ENCODE measurements at places on chromosomes 4 and X. TPM values are rescaled to one million over a fixed set of nuclear protein-coding genes. Genes with fewer than 3 reads are reported as not detected.

DNA sequence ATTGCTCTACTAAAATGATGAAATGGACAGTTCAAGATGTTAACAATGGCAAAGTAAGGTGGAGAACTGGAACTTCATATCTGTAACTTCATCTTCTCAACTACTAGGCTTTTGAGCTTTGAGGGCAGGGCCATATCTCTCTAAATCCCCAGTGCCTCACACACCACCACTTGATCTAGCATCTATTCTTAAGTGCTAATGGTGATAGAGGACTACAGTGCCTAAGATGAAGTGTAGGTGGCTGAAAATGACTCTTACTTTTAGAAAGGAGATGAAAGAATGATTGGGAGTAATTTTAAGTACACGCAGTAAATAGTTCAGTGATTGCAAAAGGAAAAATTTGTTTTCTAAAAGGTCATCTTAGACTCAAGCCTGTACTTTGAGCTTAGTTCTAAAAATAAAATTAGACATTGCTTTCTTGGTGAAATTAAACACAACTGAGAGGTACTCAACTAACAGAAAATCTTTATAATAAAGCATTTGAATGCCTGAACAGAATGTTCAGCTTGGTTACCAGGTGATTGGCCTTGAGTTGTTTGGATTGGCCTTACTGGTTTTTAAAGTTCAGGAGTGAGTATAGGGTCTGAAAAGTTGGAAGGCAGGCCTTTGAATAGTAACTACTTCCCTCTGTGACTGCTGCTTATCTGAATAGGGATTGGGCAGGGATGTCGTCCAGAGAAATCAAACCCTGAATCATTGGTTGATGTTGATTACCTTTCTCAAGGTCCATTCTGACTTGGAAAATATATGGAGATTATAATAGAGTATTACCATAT is 45.4 kb downstream of the DIAPH2 start:
- no peaks in the 10 kb centered on the region for H3K27me3 ChIP-seq
- no peaks in the 10 kb centered on the region for H3K36me3 ChIP-seq
- no peak overlapping the region for H3K4me3 ChIP-seq
- DNase-seq = no peak
- no peak overlapping the region for H3K27ac ChIP-seq

DNA sequence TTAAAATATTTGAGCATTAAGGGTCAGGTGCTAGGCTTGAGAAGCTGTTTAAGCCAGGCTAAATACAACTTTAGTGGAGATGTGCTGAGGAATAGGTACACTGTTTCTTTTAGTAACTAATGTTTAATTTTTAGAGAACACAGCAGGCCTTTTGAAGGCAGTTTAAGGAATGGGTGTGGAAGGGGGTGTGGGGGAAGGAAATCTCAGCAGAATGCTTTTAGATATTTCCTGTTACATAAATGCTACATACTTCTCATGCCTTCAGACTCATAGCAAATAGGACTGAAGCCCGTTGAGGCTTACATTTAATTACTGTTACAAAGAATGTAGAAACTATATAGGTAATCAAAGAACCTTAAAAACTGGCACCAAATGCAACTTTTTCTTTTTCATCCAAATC is 66.3 kb downstream of the WWC2 start:
- H3K4me1 ChIP-seq = no peaks in the 10 kb centered on the region
- no peaks in the 10 kb centered on the region for H3K36me3 ChIP-seq
- no peak overlapping the region for H3K27ac ChIP-seq
- peaks cover 11% of the 10 kb centered on the region for H3K27me3 ChIP-seq
- no peak overlapping the region for H3K4me3 ChIP-seq

DNA sequence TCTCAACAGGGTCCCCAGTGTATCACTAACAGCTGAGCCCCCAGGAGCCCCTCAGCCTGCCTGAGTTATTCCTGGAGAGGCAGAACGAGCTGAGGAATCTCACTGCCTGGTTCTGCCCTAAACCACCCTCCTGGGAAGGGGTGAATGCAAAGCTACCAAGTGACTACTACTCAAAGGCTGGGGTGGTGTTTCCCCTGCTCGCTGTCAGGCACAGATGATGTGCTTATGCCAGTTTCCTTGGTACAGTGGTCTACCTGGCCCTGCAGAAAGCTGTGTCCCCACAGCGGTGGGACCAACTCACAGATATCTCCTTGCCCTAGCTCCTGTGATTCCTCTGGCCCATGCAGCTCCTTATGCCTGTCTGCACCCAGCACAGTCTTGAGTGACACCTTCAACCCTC is 35.4 kb upstream of the ASMTL start:
- no peaks in the 10 kb centered on the region for H3K27me3 ChIP-seq
- no peak for DNase-seq
- peak overlapping the region; percentile 78 for H3K27ac ChIP-seq
- H3K36me3 ChIP-seq = peaks cover 63% of the 10 kb centered on the region
- no peak overlapping the region for H3K4me3 ChIP-seq

DNA sequence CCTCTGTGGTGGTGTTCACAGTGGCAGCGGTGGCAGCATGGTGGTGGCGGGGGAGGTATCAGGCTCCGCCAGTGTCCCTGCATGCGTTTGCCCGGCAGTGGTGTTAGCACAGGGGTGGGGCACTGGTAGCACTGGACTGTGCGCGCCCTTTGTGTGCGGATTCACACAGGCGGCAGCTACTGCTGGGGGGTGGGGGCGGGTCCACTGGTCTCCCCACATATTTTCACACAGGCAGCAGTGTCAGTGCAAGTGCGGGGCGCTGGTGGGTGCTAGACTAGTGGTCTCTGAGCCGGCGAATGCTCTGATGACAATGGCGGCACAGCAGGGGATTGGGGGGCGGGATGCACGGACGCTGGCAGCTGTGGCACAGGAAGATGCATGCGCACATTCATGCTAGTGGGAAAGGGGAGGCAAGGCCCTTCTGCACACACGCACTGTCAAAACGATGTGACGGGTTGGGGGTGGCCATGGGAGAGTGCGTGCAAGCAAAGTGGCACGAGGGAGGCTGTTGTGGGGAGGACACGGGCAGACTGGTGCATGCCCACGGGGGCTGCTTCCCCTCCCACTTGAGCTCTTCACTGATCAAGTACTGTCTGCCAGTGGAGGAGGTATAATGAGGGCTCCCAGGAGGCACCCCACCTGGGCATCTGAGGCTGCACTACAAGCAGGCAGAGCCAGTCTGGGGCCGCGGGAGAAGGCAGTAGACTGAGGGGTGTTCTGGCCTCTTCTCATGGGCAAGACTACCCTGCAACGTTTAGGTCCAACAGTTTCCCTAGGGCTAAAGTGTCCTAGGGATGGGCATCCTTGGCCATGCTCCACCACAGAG is 53.0 kb downstream of the POF1B start:
- no peak overlapping the region for H3K27ac ChIP-seq
- no peak for DNase-seq
- H3K4me3 ChIP-seq = no peak overlapping the region
- H3K27me3 ChIP-seq = no peaks in the 10 kb centered on the region

- H3K27ac ChIP-seq = no peak overlapping the region
- no peaks in the 10 kb centered on the region for H3K4me1 ChIP-seq
- no peak overlapping the region for H3K4me3 ChIP-seq
- no peaks in the 10 kb centered on the region for H3K36me3 ChIP-seq
- peaks cover 27% of the 10 kb centered on the region for H3K27me3 ChIP-seq
- no peak for DNase-seq
These were observed 3.2 kb downstream of the HTRA3 start for GRCh38 chr4:8272472-8273428.

GRCh38 chr4:26055855-26056254 is 141.8 kb downstream of the SMIM20 start:
- H3K27me3 ChIP-seq = no peaks in the 10 kb centered on the region
- H3K4me3 ChIP-seq = no peak overlapping the region
- no peak for DNase-seq
- no peaks in the 10 kb centered on the region for H3K36me3 ChIP-seq
- H3K27ac ChIP-seq = no peak overlapping the region
- peaks cover 17% of the 10 kb centered on the region for H3K4me1 ChIP-seq

GRCh38 chrX:67545893-67546495 is 2.2 kb downstream of the AR start:
- H3K27ac ChIP-seq = no peak overlapping the region
- H3K36me3 ChIP-seq = no peaks in the 10 kb centered on the region
- DNase-seq = no peak

Gene AVPR2
- total RNA-seq = not detected

Gene RXFP1
- not detected for total RNA-seq

GRCh38 chr4:7701866-7702649 is 237.6 kb downstream of the AFAP1 start:
- H3K27ac ChIP-seq = no peak overlapping the region
- H3K36me3 ChIP-seq = no peaks in the 10 kb centered on the region
- DNase-seq = no peak
- H3K4me3 ChIP-seq = no peak overlapping the region
- peaks cover 9% of the 10 kb centered on the region for H3K4me1 ChIP-seq

DNA sequence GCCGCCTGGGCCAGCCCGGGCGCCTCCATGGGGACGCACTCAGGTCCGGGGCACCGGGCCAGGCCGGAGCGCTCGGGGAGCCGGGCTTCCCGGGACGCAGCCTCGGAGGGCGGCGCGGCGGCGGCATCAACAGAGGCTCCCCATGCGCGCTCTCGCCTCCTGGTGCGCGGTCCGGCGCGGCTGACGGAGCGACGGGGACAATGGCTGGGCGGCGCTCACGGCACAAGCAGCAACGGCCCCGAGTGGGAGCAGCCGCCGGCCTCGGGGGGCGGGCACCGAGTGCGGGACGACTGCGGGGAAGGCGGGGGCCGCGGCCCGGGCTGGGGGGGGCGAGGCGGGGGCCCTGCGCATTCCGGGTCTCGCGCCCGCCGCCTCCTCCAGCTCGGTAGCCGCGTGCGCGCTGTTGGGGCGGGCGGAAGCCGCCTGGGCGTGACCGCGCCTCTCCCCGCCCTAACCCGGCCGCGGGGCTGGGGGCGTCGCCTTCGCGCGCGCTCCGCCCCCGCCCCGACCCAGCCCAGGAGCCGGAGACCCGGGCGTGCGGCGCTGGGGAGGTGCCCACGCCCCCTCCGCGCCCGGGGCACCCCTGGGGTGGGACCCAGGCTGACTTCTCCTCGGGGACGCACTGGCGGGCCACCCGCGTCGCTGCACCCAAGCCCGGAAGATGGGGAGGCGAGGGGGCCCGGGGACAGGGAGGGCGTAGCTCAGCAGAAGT is at the start of gene PRKX:
TSS of gene PRKX (minus strand) at position 425 of the 712 bp plus-strand sequence. CDS start at position 29, 396 bp downstream.
- H3K27me3 ChIP-seq = no peaks in the 10 kb centered on the region
- H3K4me3 ChIP-seq = peak within 1 kb of the TSS; percentile 92
- DNase-seq = peak; percentile 69
- H3K4me1 ChIP-seq = peaks cover 25% of the 10 kb centered on the region
- H3K36me3 ChIP-seq = peaks cover 34% of the 10 kb centered on the region

GRCh38 chr4:22215084-22215483 is 266.5 kb upstream of the KCNIP4 start:
- no peak overlapping the region for H3K4me3 ChIP-seq
- H3K27ac ChIP-seq = no peak overlapping the region
- no peak for DNase-seq
- H3K36me3 ChIP-seq = no peaks in the 10 kb centered on the region
- no peaks in the 10 kb centered on the region for H3K27me3 ChIP-seq

DNA sequence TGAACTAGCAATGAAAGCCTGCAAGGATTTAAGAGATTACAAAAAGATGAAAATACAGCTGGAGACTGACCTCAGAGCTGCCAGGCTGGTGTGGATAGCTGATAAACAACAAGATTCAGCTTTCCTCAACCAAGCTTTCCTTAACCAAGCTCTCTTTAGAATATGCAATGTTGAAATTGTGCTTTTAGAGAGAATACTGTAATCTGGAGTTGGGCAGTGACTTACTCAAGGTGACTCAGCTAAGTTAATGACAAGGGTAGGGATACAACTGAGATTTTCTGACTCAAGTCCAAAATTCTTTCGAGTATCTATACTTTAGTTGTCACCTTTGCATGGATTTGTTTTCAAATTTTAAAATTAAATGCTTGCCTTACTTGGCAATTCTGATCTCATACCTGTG is 98.0 kb downstream of the AMMECR1 start:
- no peak for DNase-seq
- no peak overlapping the region for H3K27ac ChIP-seq
- H3K4me1 ChIP-seq = peaks cover 12% of the 10 kb centered on the region
- H3K4me3 ChIP-seq = no peak overlapping the region
- H3K27me3 ChIP-seq = no peaks in the 10 kb centered on the region
- H3K36me3 ChIP-seq = no peaks in the 10 kb centered on the region

Gene CLDN34
- not detected for total RNA-seq

GRCh38 chrX:136310411-136310810 is 9.6 kb downstream of the ADGRG4 start:
- no peak overlapping the region for H3K4me3 ChIP-seq
- no peaks in the 10 kb centered on the region for H3K4me1 ChIP-seq
- H3K36me3 ChIP-seq = no peaks in the 10 kb centered on the region
- no peaks in the 10 kb centered on the region for H3K27me3 ChIP-seq
- no peak for DNase-seq

Gene PNMA6A
- 0.10 TPM for total RNA-seq
